ENCODE measurements at places on chromosomes 5 and 9. TPM values are rescaled to one million over a fixed set of nuclear protein-coding genes. Genes with fewer than 3 reads are reported as not detected.

CORO2A gene
- under 0.01 TPM for total RNA-seq

SCGB3A2 gene
- not detected for total RNA-seq

PCDHGA8 gene
- total RNA-seq = 4.4 TPM

RASEF gene
- total RNA-seq = 0.16 TPM

FAM221B gene
- not detected for total RNA-seq

IFNA2 gene
- total RNA-seq = not detected

Measured in bronchial smooth muscle cell (primary cell).